Stimulated activated CD8-positive, alpha-beta memory T cell treated with anti-CD3 and anti-CD28 coated beads, Interleukin-15, amount 100 ng/mL, for 24 hours (primary cell): ENCODE measurements at places on chromosomes 12 and 14.

GRCh38 chr12:106080791-106081170 lies 58.0 kb downstream of the NUAK1 start:
- DNase-seq, result no peak

DNA sequence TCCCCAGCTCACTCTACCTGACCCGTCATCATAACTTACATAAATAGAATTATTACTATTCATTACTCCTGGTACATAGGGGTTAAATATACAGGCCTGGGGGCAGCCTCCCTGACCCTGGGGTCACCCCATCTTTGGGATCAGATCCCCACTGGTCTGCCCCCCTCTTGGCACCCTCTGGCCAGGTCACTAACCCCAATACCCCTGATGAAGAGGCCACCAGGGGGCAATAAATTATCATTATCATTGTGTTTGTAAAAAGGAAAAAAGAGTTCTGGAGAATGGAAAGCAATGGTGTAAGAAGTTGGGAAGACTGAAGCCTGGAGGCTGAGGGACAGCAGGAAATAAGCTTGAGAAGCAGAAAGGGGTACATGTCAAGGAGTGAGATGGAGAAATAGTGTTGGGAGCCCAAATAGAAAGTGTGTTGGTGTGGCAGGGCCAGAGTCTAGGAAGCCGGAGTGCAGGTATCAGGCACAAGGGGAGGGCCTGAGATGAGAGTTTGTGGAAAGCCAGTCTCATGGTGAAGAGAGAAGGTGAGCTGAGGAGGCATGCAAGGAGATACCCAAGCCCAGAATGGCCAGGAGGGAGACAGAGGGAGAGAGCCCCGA lies 6.1 kb upstream of the AAAS start:
- DNase-seq, result no peak

GRCh38 chr12:110921262-110921661 lies 883 bp upstream of the MYL2 start:
- DNase-seq, result no peak

DNA sequence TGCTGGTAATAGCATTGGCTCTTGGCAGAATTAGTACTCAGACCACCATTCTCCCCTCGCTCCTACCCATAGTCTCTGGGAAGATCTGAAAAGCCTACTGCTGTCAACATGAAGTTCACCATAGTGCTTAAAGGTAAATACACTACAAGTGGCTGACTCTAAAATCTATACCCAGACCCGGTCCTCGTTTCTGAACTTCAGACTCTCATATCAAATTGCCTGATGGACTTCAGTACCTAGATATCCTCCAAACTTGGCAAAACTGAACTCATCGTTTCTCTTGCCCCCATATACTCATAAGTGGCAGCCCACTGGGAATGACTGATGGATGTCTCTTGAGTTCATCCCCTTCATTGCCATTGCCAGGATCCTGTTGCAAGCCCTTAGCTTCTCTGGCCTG lies 67.3 kb downstream of the VCPKMT start:
- no peak for DNase-seq

- DNase-seq, result no peak
Observed at GRCh38 chr14:65461730-65462129, 49.2 kb downstream of the FUT8 start.

- no peak for DNase-seq
Observed at GRCh38 chr14:47207617-47208016, 467.8 kb downstream of the MDGA2 start.

DNA sequence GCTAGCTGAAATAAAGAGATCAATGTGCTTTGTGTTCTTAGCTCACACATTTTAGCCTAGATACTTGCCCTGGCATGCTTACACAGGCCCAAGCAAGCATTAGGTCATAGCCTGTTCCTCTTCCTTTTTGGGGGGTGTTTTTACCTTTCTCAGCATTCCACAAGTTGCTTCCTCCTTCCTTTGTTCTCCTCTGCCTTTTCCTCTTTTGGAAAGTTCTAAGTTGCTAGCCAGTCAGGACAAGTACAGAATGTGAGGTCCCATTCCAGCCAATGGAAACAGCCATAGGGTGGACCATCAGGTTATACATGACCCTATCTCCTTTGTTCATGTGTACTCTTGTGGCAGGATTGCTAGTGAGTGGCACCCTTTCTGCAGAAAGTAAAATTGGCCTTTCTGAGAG lies 154.9 kb downstream of the RASSF9 start:
- DNase-seq, result no peak

DNA sequence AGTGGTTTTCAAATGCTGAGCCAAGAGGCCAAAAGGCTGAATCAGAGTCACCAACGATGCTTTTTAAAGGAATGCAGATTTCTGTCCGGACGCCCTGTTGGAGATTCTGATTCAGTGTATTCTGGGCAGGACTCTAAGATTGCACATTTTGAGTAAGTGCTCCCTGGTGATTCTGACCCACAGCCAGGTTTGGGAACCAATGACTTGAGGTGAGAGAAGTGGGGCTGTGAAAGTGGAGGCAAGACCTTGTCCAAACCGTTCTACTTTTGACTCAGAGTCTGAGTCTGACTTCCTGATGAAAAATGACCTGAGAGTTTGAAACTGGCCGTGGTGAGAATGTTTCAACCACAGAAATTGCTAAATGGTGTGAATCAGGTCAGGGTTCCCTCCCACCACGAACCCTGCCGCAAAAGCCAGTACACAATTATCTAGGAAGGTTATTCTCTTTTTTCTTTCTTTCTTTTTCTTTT lies 90.2 kb downstream of the NTN4 start:
- DNase-seq, result no peak
